ENCODE measurements at places on chromosomes 1 and 21. TPM values are rescaled to one million over a fixed set of nuclear protein-coding genes. Genes with fewer than 3 reads are reported as not detected.

Gene TRIM17
- not detected for total RNA-seq

Gene SYDE2
- total RNA-seq: 5.2 TPM

Gene RBM11
- 1.8 TPM for total RNA-seq

Gene RIMS3
- 0.50 TPM for total RNA-seq

Gene DMRTA2
- total RNA-seq: 10.7 TPM

Gene VWA1
- total RNA-seq: 5.0 TPM

Gene ATAD3C
- total RNA-seq: 0.05 TPM

Gene FMO3
- not detected for total RNA-seq

Gene ERICH3
- not detected for total RNA-seq

DNA sequence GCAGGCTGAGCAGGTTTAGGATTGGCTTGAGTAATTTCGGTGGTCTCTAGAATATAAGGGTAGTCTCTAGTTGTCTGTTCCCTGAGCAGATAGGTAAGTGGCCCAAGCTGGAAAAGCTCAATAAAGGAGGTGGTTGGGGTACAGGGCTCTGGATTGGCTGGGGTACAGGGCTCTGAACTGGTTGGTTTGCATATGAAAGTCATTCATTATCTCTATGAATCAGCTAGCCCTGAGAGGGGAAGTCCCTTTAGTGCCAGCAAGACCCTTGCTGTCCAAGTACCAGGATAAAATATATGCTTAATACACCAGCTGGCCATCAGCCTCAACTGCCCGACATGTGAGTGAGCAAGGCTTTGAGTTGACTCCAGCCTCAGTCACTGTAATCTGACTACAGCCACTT lies 93.0 kb downstream of the ZBTB18 start:
- DNase-seq: no peak

- no peak for DNase-seq
Measured at GRCh38 chr1:178869119-178869697, 1.7 kb downstream of the ANGPTL1 start.

DNA sequence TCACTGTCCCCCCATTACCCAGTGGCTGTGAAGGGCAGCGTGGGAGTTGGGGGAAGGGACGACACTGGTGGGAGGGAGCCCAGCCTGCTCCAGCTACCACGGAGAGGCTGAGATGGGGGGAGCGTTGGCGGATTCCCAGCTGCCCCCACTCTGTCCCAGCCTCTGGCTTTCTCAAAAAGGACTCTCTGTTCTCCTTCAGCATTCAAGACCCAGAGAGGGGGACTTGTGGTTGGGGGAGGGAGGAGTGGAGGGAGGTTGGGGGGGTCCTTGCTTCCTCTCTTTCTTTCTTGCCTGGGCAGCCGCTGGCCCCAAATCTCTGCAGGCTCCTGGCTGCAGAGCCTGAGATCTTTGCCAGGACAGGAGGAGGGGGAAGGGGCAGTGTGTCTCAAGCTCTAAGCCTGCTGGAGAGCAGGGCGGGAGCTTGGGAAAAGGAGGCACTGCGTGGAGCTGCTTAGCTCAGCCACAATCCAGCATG lies 2.2 kb downstream of the ATP1A2 start:
- DNase-seq: no peak

GRCh38 chr1:108560874-108561459 lies 1.1 kb downstream of the EEIG2 start:
- DNase-seq: peak; percentile 61

- DNase-seq: peak; percentile 40
Measured at GRCh38 chr1:117928881-117929342, 509 bp downstream of the GDAP2 start.

DNA sequence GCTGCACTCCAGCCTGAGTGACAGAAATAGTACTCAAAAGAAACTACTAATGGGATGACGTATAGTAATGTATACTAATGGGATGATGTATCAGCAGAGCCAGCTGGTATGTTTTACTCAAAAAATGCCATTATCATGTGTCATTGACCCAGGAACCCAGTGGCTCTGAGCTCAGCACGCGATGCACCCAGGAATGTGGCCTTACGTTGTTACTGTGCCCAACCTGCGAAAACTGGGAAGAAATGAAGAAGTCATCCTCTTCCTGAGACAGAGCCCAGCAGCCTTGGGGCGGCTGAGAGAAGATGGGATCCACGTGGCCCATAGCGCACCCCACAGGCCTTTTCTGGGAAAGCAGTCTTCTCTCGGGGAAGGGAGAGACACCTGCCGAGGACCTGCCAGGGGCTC lies 8.8 kb downstream of the UBE2J2 start:
- no peak for DNase-seq

GRCh38 chr1:224540535-224540934 lies 75.6 kb upstream of the CNIH3 start:
- no peak for DNase-seq

- DNase-seq: no peak
Measured at GRCh38 chr1:230563591-230563990, 78.7 kb upstream of the COG2 start.

DNA sequence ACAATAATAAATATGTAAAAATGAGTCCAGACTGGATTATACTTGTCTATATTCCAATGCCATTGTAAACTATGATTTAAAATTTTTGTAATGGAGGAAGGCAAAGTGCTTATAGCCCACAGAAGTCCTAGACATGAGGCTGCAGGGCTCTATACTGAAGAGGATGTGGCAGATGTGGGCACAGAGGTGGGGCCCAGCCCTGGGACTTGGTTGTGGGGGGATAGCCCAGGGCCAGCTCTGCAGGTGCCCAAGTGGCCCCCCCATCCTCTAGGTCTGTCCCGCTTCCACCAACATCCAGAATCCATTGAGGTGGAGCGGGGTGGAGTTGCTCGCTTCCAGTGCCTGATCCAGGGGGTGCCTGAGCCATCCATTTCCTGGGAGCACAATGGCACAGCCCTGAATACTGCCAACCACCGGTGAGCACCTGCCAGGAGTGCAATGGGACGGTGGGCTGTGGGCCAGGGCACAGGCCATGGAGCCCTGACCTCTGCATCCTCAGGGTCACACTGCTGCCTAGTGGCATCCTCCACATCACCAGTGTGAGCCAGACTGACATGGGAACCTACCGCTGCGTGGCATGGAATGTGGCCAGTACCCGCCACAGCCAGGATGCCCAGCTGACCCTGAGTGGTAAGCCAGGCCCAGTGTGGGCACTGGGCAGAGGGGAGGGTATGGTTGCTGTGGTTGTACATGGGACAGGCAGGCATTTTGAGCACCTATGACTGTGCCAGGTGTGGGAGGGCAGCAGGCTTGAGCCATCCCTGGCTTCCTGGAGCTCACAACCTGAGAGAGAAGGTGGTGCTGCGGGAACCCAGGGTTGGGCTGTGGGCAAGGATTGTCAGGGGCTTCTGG lies 21.0 kb downstream of the SLC27A3 start:
- DNase-seq: no peak

GRCh38 chr1:41892301-41892781 lies 26.4 kb downstream of the HIVEP3 start:
- DNase-seq: no peak

DNA sequence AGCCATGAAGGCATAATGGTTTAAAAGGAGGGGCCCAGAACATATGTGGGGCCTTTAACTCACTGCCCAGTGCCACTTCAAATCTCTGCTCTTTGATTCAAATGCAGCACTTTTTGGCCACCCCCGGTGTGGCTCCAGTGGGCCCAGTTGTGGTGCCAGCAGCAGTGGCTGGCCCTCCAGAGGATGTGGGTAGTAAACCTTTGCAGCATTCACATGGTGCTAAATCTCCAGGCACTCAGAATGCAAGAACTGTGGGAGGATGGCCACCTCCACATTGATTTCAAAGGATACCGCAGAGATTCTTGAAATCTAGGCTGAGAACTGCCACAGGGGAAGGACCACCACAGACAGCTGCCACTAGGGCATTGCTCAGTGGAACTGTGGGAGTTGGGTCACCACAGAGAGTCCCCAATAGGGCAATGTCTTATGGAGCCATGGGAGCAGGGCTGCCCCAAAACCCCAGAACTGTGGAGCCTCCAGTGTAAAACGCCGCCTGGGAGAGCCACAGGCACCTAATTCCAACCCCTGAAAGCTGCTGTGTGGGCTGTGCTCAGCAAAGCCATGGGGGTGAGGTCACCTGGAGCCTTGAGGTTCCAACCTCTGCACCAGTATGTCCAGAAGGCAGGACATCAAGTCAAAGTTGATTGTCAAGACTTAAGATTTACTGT lies 6.6 kb upstream of the ADAM30 start:
- no peak for DNase-seq

DNA sequence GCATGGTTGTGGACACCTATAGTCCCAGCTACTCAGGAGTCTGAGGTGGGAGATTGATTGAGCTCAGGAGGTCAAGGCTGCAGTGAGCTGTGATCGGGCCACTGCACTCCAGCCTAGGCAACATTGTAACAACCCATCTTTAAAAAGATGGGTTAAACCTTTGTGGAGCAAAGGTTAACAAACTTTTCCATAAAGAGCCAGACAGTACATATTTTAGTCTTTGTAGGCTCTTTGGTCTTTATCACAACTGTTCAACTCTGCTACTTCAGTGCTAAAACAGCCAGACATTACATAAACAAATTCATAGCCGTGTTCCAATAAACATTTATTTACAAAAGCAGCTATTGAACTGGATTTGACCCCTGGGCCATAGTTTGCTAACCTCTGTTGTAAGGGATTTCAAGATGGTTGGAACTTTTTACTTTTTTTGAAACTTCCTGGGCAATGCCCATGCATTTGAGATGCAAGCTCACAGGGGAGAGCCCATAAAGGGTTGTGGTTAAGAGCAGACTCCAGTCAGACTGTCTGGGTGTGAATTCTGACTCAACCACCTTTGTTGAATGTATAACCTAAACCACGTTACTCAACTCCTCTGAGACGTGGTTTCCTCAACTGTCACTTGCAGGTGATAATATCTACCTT lies 10.8 kb downstream of the INAVA start:
- DNase-seq: no peak

GRCh38 chr1:16973215-16973614 lies 7.2 kb downstream of the MFAP2 start:
- DNase-seq: no peak

- DNase-seq: no peak
Measured at GRCh38 chr21:18716578-18717138, 313.1 kb upstream of the TMPRSS15 start.

GRCh38 chr1:209490013-209490412 lies 93.5 kb upstream of the CAMK1G start:
- no peak for DNase-seq

- DNase-seq: peak; percentile 13
Measured at GRCh38 chr1:100322436-100323211, 29.7 kb upstream of the CDC14A start.

- DNase-seq: no peak
Measured at GRCh38 chr1:200634261-200635122, 13.9 kb upstream of the KIF14 start.

GRCh38 chr1:198672124-198672523 lies 33.3 kb downstream of the PTPRC start:
- DNase-seq: no peak

GRCh38 chr1:204074274-204075138 lies 1.6 kb downstream of the SOX13 start:
- peak; percentile 26 for DNase-seq

DNA sequence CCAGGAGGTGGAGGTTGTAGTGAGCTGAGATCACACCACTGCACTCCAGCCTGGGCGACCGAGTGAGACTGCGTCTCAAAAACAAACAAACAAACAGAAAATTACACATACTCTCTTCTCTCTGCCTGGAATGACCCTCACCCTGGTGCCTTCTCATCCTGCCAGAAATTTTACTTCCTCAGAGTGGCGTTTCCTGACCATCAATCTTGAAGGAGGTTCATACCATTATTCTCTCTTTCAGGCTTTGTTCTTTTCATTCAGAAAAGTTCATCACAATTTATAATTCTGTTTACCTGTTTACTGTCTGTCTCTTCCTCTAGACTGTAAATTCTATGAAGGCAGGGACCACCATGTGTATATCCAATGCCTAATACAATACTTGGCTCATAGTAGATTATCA lies 79.3 kb downstream of the RPS6KA1 start:
- DNase-seq: no peak

GRCh38 chr1:156592158-156592909 lies 758 bp downstream of the NAXE start:
- no peak for DNase-seq

DNA sequence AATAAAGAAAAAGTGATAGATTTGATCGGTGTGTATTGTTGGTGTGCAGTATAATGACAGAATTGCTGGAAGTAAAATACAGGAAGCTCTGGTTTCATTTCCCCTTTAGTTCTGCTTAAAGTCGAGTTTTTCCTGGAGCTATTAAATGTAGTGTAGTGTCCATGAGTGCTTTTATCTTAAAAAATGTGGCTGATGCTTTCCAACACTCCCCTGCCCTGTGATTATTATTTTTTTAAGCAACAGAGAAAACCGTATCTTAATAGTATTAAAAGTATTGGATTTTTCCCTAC lies 1.1 kb downstream of the LGALS8 start:
- no peak for DNase-seq
